Gastrocnemius medialis (tissue), 4 donors: ENCODE measurements at places on chromosomes 12 and 14. TPM values are rescaled to one million over a fixed set of nuclear protein-coding genes. Genes with fewer than 3 reads are reported as not detected.

The TSPAN11 gene
- total RNA-seq = 0.05 TPM

The CATSPERB gene
- total RNA-seq = 0.20 TPM

The C12orf60 gene
- not detected for total RNA-seq

The PMEL gene
- not detected for total RNA-seq

The RNF10 gene
- 282 TPM for total RNA-seq

The RNASE2 gene
- total RNA-seq = not detected

The TBX3 gene
- total RNA-seq = 16.7 TPM

The OTUB2 gene
- total RNA-seq = 0.11 TPM

The RPGRIP1 gene
- total RNA-seq = not detected

The GARIN6 gene
- not detected for total RNA-seq

The ESPL1 gene
- total RNA-seq = 0.20 TPM

The PRKCH gene
- total RNA-seq = 32.4 TPM

The ANO2 gene
- total RNA-seq = 2.6 TPM

The PTPRO gene
- 0.71 TPM for total RNA-seq

The GDF3 gene
- not detected for total RNA-seq

The FIGNL2 gene
- total RNA-seq = not detected

The FGF6 gene
- total RNA-seq = 2.2 TPM

The CMTM5 gene
- total RNA-seq = 1.7 TPM

The RNASE4 gene
- 19.6 TPM for total RNA-seq

The KLRK1 gene
- not detected for total RNA-seq

The ACOT6 gene
- total RNA-seq = not detected

The IL25 gene
- not detected for total RNA-seq

The NAV3 gene
- 1.6 TPM for total RNA-seq

The LIN7A gene
- 4.8 TPM for total RNA-seq

The PLEKHD1 gene
- not detected for total RNA-seq

The BEST3 gene
- 61.8 TPM for total RNA-seq

The ADCY4 gene
- 8.5 TPM for total RNA-seq

The SLC11A2 gene
- 60.5 TPM for total RNA-seq

The PLCZ1 gene
- total RNA-seq = not detected

The GPR68 gene
- total RNA-seq = not detected

The C12orf56 gene
- not detected for total RNA-seq

The MYH6 gene
- 20.4 TPM for total RNA-seq

The INHBC gene
- total RNA-seq = 0.35 TPM

The FICD gene
- 3.1 TPM for total RNA-seq

The SERPINA9 gene
- not detected for total RNA-seq

The IL26 gene
- total RNA-seq = not detected

The LRRC10 gene
- not detected for total RNA-seq

The CPNE6 gene
- not detected for total RNA-seq

The KRT77 gene
- total RNA-seq = not detected

The SOAT2 gene
- total RNA-seq = not detected

The FGF23 gene
- not detected for total RNA-seq

The KERA gene
- 0.73 TPM for total RNA-seq
